ENCODE measurements at places on chromosomes 13 and 19.

- no peak for DNase-seq
Measured at GRCh38 chr13:95138876-95139585, 162.2 kb downstream of the ABCC4 start.

- DNase-seq, result no peak
Measured at GRCh38 chr13:62250501-62251201, 835.0 kb upstream of the PCDH20 start.

DNA sequence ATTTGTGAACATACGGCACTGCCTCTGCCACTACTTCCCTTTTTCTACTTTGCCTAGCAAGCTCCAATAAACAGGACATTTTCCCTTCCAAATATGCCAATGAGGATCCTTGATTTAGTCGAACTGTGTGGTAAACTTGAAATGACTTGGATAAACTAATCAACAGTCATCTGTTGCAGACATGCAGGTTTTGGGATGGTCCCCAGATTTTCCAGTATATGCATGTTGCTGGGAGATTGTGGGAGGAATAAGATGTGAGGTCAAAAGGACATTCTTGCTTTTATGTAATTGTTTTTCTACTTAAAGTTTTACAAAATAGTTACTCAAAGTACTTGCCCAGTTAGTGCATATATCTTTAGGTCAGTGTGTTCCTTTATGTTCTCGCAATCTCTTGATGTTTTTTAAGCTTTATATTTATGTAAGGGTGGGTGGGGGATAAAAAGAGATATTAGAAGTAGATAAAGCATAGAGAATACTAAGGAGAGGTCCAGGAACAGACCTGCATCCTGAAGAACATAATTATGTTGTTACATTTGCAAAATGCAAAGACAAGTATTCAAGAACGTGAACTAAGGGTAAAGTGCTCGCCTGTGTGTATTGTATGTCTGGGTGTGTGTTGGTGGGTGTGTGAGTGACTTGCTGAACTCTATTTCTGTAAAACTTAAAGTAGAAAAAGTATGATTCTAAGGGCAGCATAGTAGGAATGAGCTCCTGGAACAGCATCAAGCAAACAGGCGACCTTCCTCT is 88.4 kb upstream of the OXGR1 start:
- no peak for DNase-seq

GRCh38 chr13:77521595-77522367 is 13.7 kb upstream of the SCEL start:
- no peak for DNase-seq

DNA sequence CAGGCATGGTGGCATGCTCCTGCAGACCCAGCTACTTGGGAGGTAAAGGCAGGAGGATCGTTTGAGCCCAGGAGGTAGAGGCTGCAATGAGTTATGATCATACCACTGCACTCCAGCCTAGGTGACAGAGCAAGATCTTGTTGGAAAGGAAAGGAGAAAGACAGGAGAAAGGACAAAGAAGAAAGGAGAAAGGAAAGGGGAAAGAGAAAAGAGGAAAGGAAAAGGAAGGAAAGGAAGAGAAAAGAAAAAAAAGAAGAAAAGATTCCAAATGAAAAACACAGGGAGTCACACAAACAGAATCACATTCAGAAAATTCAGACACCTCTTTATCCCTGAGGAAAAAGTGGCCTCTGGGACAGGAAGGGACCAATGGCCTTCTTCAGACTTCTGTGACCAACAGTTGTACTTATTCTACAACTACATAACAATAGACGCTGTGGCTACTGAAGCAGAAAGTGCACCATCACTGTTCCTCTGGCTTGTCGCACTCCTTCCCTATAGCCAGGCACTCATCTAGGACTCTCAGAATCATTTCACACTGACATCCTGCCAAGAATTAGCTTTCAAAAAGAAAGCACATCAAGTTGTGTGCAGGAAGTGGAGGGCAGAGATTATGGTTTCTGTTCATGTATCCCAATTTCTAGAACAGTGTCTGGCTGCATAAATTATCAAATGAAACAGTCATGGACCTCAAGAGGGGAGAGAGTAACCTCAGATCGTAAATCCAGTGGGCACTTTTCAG is 5.9 kb downstream of the MTMR6 start:
- no peak for DNase-seq

- no peak for DNase-seq
Measured at GRCh38 chr13:20193907-20194631, 1.3 kb upstream of the GJB2 start.

DNA sequence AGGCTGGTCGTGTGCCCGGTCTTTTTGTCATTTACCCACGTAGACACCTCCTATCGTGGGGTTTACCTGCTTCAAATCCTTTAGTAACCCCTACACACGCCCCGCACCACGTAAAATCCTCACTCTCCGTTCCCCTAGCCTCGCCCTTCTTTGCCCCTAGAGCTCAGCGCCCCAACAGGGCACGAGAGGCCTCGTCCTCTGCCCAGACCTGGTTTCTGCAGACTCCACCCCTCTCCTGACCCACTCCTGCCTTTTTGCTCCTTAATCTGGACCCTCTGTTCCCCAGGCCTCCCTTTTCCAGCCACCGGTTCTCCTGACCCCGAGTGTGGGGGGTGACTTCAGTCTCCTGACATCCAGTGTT is 412 bp downstream of the ZNF528 start:
- no peak for DNase-seq

- DNase-seq, result no peak
Measured at GRCh38 chr19:11261431-11261970, 823 bp downstream of the DOCK6 start.

DNA sequence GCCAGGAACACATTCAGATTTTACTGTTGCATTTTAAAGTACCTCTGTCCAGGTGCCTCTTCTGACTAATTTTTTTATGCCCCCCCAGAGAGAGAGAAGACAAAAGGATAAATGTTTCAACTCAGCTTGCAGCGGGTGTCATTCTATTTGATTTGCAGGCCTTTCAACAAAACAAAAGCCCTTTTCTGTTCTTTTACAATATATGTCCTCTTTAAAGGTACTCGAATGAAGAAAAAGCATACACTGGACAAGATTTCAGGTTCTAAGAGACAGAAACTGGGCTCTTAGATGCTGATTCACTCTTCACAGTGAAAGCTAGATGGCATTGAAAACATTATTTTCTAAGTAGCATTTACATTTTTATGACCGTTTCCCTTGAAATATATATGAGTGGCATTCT is 2.9 kb upstream of the FRY start:
- DNase-seq, result no peak

GRCh38 chr19:39631178-39631577 is 24.5 kb upstream of the LGALS16 start:
- DNase-seq, result no peak

GRCh38 chr13:41520660-41521630 is 63.6 kb downstream of the RGCC start:
- DNase-seq, result no peak

DNA sequence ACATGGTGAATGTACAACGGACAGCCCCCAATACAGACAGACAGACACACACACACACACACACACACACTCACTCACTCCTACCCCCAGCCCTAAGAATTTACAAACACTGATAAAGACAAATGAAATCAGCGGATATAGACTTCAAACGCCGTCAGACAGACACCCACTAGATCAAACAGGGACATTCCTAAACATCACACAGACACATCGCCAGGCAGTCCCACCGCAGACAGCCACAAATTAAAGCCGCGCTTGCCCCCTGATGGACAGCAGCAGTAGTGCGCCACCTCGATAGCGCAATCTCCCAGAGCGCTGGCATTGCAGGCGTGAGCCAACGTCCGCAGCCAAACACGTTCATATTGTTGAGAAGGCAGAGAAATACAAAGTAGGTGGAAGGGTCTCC is 24.7 kb upstream of the ADGRE1 start:
- DNase-seq, result peak; percentile 77

- no peak for DNase-seq
Measured at GRCh38 chr19:58518256-58519086, 1.1 kb downstream of the ZBTB45 start.

GRCh38 chr13:51734786-51735185 is 69.2 kb downstream of the DHRS12 start:
- no peak for DNase-seq

DNA sequence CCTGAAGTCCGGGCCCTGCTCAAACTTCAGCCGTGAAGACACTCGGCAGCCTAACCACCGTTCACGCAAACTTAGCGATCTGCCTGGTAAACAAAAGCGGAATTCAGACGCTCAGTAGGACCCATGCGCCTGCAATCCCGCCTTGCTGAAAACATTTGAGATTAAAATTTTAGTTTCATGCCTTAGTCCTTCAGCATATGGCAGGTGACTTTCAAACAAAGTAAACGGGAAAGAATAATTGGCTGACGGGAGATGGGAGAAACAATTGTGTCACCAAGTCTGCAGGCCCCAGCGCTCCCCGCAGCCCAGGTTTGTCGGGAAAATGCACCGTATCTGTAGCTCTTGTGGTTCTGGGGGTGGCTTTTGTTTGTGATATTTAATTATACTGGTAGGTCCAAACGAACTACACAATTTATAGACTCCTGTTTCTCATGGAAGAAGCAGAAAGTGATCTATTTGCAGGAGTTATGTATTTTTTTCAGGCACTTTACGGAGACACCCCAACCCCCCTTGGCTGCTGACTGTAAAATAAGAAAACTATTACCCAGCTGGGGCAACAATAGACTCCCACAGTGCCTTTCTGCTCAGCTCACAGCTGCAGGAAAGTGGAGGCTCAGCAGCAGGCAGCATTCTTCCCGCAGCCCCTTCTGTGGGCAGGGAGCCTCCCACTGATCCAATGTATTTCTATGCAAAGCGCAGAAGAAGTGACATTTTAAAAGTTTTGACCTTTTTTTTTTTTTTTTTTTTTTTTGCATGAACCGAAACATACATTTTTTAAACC is 94.8 kb downstream of the SOX1 start:
- DNase-seq, result no peak

DNA sequence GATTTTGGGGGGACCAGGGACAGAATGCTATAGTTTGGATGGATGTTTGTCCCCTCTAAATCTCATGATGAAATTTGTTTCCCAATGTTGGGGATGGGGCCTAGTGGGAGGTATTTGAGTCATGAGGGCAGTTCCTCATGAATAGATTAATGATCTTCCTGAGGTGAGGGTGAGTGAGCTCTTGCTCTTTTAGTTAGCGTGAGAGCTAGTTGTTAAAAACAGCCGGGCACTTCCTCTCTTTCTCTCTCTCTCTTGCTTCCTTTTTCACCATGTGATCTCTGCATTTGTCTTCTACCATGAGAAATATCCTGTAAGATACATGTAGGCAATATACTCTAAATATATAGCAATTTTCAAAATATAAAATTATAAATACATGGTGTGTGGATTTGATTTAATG is 290.8 kb upstream of the PCDH9 start:
- DNase-seq, result no peak

GRCh38 chr13:33497146-33497845 is 211.7 kb upstream of the STARD13 start:
- DNase-seq, result no peak

DNA sequence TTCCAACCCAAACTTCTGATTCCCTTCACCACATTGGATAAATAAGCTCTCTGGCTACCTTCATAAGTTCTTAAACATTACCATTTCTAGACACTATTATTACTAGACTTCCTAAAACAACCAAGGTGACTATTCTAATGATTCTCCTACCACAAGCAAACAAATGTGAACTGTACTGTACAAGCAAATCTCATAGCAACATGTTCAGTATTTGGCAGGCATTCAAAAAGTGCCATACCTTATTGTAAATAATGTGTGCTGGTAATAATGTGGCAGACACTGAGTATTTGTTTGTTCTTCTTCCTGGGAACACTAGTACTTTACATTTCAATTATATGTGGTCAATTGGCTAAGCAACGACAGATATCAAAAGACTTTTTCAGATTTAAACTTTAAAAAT is 986.0 kb upstream of the SPRY2 start:
- no peak for DNase-seq

DNA sequence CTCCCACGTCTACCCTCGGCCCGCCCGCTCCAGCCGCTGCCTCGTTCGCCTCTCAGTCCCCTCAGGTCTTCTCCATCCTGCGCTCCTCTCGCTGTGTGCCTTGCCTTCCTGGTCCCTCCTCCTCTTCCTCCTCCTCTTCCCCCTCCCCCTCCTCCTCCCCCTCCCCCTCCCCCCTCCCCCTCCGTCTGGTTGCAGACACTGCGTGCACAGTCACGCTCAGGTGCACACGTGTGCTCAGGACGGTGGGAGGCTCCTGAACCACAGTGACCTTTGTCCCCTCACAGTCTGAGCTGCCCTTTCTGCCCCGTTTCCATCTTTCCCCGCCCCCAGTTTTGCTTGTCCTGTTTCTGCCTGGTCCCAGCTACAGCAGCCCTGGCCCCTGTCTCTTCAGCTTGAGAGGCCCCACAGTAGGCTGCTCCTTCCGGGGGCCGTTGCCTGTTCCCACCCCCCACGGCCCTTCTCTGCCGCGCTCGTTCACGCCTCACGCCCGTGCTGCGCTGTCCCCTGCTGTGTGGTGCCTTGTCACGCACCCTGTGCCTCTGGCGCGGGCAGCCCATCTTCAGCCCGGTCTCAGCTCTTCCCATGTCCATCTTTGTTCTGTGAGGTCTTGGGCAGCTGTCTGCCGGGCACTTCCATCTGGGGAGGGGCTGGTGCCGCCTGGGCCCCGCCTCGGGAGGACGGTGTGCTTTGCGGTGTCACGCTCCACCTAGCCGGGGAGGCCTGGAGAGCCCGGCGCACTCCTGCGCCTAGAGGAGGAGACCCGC is 13.8 kb upstream of the RPS15 start:
- no peak for DNase-seq

GRCh38 chr13:99740251-99740979 is 231.2 kb downstream of the ZIC5 start:
- no peak for DNase-seq

DNA sequence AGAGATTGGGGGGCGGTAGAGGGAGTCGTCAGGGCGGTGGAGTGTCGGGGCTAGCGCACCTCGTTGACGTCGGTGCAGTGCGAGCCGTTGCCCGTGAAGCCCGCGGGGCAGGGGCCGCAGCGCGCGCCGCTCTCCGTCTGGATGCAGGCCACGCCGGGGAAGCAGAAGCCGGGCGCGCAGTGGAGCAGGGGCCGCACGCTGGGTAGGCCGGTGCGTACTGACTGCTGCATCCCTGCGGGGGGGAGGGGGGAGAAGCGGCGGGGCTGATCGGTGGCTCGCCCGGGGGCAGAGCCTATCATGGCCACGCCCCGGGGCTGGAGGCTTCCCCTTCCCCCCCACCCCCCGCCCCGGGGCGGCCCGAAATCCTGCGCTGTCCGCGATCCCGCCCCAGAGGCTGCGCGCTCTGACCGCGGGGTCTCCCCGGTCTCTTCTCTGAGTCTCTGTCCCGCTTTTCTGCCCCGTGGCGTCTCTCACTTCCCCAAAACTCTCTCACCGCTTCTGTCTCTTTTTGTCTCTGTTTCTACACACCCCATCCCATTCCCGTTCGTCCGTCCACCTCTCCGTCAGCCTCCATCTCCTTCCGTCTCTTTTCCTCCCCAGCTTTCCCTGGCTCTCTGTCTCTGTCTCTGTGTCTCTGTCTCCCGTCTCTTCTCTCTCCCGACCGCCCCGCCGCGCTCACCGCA is 1.1 kb downstream of the COMP start:
- no peak for DNase-seq

- DNase-seq, result no peak
Measured at GRCh38 chr19:18698321-18699167, 15.1 kb downstream of the CRTC1 start.

Measured in activated T-helper 1 cell treated with anti-CD3 and anti-CD28 coated beads, Interleukin-2, amount 50 U/mL, for 16 hours (primary cell).